ENCODE measurements at places on chromosomes 4 and X.

DNA sequence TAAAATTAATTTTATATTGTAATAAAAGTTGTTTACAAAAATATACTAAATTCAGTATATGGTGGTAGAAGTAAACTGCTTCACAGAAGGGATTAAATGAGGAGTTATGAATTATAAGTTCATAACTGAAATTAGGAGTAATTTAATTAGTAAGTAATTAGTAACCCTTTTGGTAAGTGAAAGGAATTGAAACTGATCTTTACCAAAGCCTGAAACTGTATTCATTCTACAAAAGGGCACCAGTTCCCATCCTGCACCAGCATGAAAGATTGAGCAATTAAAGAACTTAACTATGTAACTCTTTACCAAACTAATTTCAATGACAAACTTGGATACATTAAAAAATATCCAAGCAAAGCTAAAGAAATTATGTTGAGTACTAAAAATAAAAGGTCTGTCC is 8.2 kb downstream of the MED14 start:
- H3K4me1 ChIP-seq = peaks cover 45% of the 10 kb centered on the region
- H3K36me3 ChIP-seq = peaks cover 25% of the 10 kb centered on the region
- H3K4me3 ChIP-seq = no peak overlapping the region
- peak overlapping the region; percentile 44 for H3K27ac ChIP-seq

- no peaks in the 10 kb centered on the region for H3K4me1 ChIP-seq
- H3K36me3 ChIP-seq = no peaks in the 10 kb centered on the region
- no peak for ATAC-seq
- H3K4me3 ChIP-seq = no peak overlapping the region
- H3K27ac ChIP-seq = no peak overlapping the region
Observed at GRCh38 chr4:180280076-180280475, 1963.1 kb upstream of the TENM3 start.

DNA sequence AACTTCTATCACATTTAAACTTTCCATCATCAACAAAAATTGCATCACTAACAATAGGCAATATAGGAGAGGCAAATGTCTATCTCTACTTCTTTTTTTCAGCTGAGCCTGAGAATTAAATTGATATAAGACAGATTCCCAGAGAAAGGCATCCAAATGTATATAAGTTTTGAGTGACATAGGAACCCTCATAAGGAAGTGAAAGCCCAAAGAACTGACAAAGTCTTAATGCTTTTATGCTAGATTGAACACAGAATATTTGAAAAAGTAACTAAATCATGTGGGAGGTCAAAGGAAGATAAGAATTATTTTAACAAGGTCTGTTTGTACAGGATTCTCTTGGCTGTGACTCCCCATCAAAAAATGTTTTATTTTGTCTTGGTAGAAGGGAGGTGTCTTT is 714.9 kb downstream of the GRXCR1 start:
- no peak overlapping the region for H3K4me3 ChIP-seq
- peak overlapping the region; percentile 8 for H3K27ac ChIP-seq
- peaks cover 6% of the 10 kb centered on the region for H3K4me1 ChIP-seq
- no peak for ATAC-seq
- H3K36me3 ChIP-seq = no peaks in the 10 kb centered on the region

GRCh38 chr4:42678512-42678911 is 21.6 kb upstream of the ATP8A1 start:
- no peak for ATAC-seq
- no peak overlapping the region for H3K4me3 ChIP-seq
- H3K27ac ChIP-seq = no peak overlapping the region
- no peaks in the 10 kb centered on the region for H3K36me3 ChIP-seq
- H3K4me1 ChIP-seq = no peaks in the 10 kb centered on the region

- H3K4me3 ChIP-seq = no peak overlapping the region
- peaks cover 2% of the 10 kb centered on the region for H3K27me3 ChIP-seq
- no peak overlapping the region for H3K27ac ChIP-seq
- no peaks in the 10 kb centered on the region for H3K36me3 ChIP-seq
- peaks cover 5% of the 10 kb centered on the region for H3K4me1 ChIP-seq
Observed at GRCh38 chr4:73725985-73726384, 14.4 kb upstream of the CXCL8 start.

DNA sequence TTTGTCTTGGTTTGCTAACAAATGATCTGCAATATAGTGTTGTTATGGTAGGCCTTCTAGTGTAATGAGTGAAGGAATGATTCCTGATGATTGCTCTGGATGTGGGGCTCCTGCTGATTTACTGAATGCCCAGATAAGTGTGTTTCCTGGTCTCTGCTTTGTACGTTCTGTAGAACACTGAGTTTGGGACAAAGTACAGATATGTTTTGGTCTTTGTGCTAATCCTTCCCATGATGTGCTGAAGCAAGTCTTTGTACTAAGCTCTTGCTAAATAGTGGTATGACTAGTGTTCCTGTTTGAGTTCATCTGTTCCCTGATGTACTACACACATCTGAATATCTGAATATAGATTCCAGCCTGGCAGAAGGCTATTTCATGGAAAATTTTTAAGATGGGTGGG is 36.9 kb upstream of the XIAP start:
- no peak overlapping the region for H3K4me3 ChIP-seq
- peaks cover 11% of the 10 kb centered on the region for H3K4me1 ChIP-seq
- H3K36me3 ChIP-seq = no peaks in the 10 kb centered on the region
- ATAC-seq = no peak

GRCh38 chr4:182185491-182185890 is 57.7 kb upstream of the TENM3 start:
- no peak overlapping the region for H3K27ac ChIP-seq
- H3K27me3 ChIP-seq = no peaks in the 10 kb centered on the region
- no peaks in the 10 kb centered on the region for H3K4me1 ChIP-seq

DNA sequence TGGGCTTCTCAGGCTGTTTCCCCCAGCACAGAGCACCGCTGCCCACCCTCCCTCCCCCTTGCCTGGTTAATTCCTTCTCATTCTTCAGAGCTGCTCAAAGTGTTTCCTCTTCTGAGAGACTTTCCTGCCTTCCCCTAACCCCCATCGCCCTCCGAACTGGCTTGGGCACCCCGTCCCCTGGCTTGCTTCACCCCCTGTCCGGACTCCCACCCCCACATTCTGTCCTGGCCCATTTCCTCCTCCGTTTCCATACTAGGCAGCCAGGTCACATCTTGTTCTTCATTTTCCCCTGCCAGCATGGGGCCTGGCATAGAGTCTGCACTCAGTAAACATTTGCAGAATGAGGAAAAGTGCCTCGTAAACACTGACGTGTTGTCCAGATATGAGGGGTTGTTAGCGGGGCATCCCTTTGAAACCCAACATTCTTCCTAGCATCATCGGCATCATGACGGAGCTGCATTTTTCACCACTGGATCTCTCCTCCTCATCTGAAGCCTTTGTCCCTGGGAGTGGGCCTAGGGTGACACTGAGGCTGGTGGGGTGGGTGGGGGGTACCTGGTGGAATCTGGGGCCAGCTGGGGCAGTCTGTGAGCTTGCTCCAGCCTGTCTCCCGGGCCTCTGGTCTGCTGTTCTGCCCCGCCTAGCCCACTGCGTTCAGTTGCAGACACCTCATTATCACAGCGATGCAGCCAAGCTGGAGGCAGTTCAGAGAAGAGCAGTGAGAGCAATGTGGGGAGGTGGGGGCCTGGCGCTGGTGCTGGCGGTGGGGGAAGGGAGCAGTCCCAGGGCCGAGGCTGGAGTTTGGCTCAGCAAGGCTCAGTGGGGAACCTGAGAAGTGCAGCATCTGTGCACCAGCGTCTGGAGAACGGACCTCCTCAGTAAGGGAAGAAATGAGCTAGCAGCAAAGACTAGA is 149.4 kb upstream of the PJA1 start:
- H3K4me3 ChIP-seq = no peak overlapping the region
- ATAC-seq = no peak
- H3K27me3 ChIP-seq = no peaks in the 10 kb centered on the region
- H3K4me1 ChIP-seq = no peaks in the 10 kb centered on the region
- H3K36me3 ChIP-seq = no peaks in the 10 kb centered on the region
- no peak overlapping the region for H3K27ac ChIP-seq

GRCh38 chr4:139794158-139794954 is 128.7 kb downstream of the MGST2 start:
- H3K36me3 ChIP-seq = no peaks in the 10 kb centered on the region
- peaks cover 24% of the 10 kb centered on the region for H3K27me3 ChIP-seq
- no peaks in the 10 kb centered on the region for H3K4me1 ChIP-seq
- ATAC-seq = no peak

GRCh38 chrX:40818236-40818635 is 82.9 kb upstream of the MED14 start:
- no peak overlapping the region for H3K27ac ChIP-seq
- no peaks in the 10 kb centered on the region for H3K36me3 ChIP-seq
- H3K4me1 ChIP-seq = no peaks in the 10 kb centered on the region
- no peak overlapping the region for H3K4me3 ChIP-seq
- ATAC-seq = no peak

DNA sequence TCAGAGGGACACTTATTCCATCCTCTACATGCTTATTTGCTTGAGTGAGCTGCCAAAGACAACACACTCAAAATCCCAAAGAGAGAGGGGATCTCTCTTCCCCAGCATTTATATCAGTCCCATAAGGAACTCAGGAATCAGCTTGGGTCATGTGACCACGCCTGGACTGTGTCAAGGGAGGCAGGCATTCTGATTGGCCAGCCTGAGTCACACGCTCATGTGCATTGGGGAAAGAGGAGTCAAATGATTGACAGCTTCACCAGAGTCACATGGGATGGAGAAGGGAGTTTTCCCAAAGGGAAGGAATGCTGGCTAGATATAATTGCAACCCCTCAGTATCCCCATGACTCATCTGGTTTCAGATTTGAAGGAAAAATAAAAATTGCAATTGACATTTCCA is 49.0 kb downstream of the RWDD4 start:
- no peak overlapping the region for H3K27ac ChIP-seq
- H3K36me3 ChIP-seq = no peaks in the 10 kb centered on the region
- peaks cover 21% of the 10 kb centered on the region for H3K27me3 ChIP-seq
- no peak overlapping the region for H3K4me3 ChIP-seq

DNA sequence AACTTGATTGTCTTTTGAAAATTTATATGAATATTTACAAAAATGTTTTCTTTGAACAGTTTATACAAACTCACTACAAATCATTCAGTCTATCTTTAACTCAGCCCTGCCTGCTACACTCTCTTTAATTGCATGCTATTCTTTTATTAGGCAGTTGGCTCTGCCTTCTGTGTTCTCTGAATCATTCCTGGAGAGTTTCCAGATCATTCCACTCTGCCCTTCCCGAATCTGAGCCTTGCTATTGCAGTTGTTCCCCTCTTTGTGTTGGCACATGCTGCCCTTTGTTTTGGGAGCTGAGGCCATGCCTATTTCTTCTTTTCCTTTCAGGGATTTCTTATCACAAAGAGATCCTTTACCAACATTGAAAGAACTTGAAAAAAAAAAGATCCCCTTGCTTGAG is 8.7 kb upstream of the TECRL start:
- H3K27ac ChIP-seq = no peak overlapping the region
- H3K36me3 ChIP-seq = no peaks in the 10 kb centered on the region
- H3K27me3 ChIP-seq = no peaks in the 10 kb centered on the region
- H3K4me1 ChIP-seq = no peaks in the 10 kb centered on the region

GRCh38 chr4:7546152-7546808 is 111.5 kb upstream of the PSAPL1 start:
- no peaks in the 10 kb centered on the region for H3K4me1 ChIP-seq
- ATAC-seq = no peak
- H3K27ac ChIP-seq = no peak overlapping the region
